ENCODE measurements at places on chromosomes 13 and 19. TPM values are rescaled to one million over a fixed set of nuclear protein-coding genes. Genes with fewer than 3 reads are reported as not detected.

GRCh38 chr13:73880365-73880764 is 253.8 kb downstream of the KLF12 start:
- H3K36me3 ChIP-seq: no peaks in the 10 kb centered on the region
- no peaks in the 10 kb centered on the region for H3K4me1 ChIP-seq
- no peak overlapping the region for H3K27ac ChIP-seq
- H3K4me3 ChIP-seq: no peak overlapping the region
- H3K27me3 ChIP-seq: no peaks in the 10 kb centered on the region
- DNase-seq: no peak

DNA sequence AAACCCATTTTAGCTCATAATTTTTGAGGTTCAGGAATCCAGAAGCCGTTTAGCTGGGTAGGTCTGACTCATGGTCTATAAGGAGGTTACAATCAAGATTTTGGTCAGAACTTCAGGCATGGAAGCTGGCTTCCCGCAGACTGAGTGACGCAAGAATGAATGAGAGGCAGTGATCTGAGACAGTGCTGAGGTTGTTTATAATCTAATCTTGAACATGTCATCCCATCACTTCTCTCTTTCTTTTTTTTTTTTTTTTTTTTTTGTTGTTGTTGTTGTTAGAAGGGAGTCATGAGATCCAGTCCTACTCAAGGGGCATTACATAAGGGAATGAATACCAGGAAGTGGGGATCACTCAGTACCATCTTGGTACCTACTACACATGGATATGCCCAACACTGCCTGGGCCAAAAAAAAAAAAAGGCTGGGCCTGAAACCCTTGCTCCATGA is 217.4 kb downstream of the DLEU7 start:
- no peak overlapping the region for H3K27ac ChIP-seq
- H3K4me3 ChIP-seq: no peak overlapping the region
- DNase-seq: no peak
- no peaks in the 10 kb centered on the region for H3K36me3 ChIP-seq
- no peaks in the 10 kb centered on the region for H3K4me1 ChIP-seq

DNA sequence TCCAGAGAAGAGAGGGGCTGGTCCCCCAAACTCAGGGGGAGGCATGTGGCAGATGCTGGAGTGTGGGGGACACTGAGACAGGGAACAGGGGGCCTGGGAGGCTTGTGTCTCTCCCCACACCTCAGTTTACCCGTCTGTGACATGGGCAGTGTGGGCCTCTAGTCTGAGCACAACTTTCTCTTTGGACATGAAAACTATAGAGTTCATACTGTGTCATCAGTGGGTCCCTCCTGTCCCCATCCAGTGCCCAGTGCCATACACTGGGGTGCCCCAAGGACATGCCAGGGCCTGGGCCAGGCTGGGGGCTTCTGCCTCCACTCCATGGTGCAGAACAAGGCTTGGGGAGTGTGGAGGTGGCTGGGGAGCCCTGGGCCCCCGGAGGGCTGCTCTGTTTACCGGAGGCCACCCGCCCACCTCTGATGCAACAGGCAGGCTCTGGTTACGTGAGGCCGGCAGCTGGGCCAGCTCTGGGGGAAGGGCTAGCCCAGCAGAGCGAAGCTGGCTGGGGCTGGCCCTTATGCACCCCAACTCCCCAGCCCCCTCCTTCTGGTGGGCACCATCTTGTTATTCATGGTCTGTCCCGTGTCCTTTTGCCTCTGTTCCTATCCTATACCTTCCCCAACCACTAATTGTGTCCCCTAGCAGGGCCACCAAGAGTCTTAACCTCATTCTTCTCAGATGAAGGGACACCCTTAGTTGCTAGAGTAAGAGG is 1.9 kb upstream of the MEF2B start:
- no peak overlapping the region for H3K4me3 ChIP-seq
- peaks cover 11% of the 10 kb centered on the region for H3K4me1 ChIP-seq
- no peaks in the 10 kb centered on the region for H3K36me3 ChIP-seq
- no peak overlapping the region for H3K27ac ChIP-seq
- H3K27me3 ChIP-seq: peaks cover 23% of the 10 kb centered on the region

GRCh38 chr13:75432045-75432444 is 49.9 kb downstream of the TBC1D4 start:
- H3K36me3 ChIP-seq: no peaks in the 10 kb centered on the region
- no peak overlapping the region for H3K4me3 ChIP-seq
- H3K27ac ChIP-seq: no peak overlapping the region
- DNase-seq: no peak
- H3K4me1 ChIP-seq: no peaks in the 10 kb centered on the region

DNA sequence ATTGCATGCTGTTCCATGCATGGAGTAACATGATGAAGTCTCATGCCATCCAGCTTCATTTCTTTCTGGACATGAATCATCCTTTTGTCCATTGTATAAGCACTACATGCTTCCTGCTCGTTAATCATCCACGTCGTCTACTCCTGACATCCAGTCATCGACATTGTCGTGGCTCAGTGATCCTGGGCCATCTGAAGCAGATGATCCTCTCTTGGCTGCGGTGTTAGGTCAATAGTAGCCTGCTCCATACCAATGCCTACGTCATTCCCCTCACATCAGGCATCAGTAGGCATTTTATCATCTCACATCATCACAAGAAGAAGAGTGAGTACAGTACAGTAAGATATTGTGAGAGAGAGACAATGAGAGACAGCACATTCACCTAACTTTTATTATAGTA is 7.9 kb upstream of the MYO16 start:
- H3K4me1 ChIP-seq: no peaks in the 10 kb centered on the region
- no peak overlapping the region for H3K27ac ChIP-seq
- DNase-seq: no peak
- no peak overlapping the region for H3K4me3 ChIP-seq
- no peaks in the 10 kb centered on the region for H3K36me3 ChIP-seq
- H3K27me3 ChIP-seq: no peaks in the 10 kb centered on the region

GRCh38 chr19:35216833-35217648 is 11.5 kb downstream of the FAM187B start:
- H3K27me3 ChIP-seq: no peaks in the 10 kb centered on the region
- no peak overlapping the region for H3K27ac ChIP-seq
- no peak for DNase-seq
- H3K4me3 ChIP-seq: no peak overlapping the region

GRCh38 chr19:50777830-50778303 is 7.6 kb downstream of the GPR32 start:
- no peak overlapping the region for H3K4me3 ChIP-seq
- H3K27ac ChIP-seq: no peak overlapping the region
- H3K4me1 ChIP-seq: no peaks in the 10 kb centered on the region
- H3K27me3 ChIP-seq: peaks cover 20% of the 10 kb centered on the region

DNA sequence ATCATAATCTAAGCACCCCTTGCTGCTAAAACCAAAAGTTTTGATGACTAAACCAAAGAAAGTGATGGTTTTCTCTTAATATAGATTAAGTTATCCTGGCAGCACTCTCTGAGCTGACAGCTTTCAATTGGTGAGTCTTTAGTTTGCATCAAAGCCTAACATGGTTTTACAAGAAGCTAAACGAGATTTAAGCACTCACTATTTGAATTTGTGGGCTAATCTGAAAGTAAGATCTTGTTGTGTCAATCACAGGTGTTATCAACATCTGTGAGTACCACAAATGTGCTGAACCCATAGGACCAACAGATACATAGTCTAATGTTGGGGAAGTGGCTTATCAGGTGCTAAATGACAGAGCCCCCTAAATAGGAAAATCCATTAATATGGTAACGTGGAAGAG is 223.9 kb downstream of the LHFPL6 start:
- H3K27me3 ChIP-seq: no peaks in the 10 kb centered on the region
- H3K36me3 ChIP-seq: no peaks in the 10 kb centered on the region
- DNase-seq: no peak
- H3K27ac ChIP-seq: no peak overlapping the region
- H3K4me1 ChIP-seq: no peaks in the 10 kb centered on the region
- H3K4me3 ChIP-seq: no peak overlapping the region

SMIM44 gene
- total RNA-seq: not detected

BST2 gene
- total RNA-seq: 101 TPM

CFAP97D2 gene
- total RNA-seq: not detected

Data from sigmoid colon (tissue), 7 donors.